ENCODE measurements at places on chromosomes 5 and 9.

DNA sequence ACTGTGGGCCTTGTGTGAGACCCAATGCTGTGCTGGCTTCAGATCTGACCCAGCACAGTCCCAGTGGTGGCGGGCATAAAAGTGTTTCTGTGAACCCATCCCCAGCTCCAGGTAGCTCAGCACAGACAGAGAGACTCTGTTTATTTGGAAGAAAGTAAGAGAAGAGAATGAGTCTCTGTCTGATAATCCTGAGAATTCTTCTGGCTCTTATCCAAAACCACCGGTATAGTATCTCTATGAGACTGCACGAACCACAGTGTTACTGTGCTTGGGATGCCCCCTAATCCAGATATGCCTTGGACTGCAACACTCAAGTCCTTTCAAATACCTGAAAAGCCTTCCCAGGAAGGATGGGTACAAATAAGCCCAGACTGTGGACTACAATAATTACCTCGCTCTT, 1660.8 kb upstream of the ACO1 start:
- no peak for DNase-seq

GRCh38 chr9:108434502-108434901, 421.3 kb downstream of the ACTL7B start:
- no peak for DNase-seq

DNA sequence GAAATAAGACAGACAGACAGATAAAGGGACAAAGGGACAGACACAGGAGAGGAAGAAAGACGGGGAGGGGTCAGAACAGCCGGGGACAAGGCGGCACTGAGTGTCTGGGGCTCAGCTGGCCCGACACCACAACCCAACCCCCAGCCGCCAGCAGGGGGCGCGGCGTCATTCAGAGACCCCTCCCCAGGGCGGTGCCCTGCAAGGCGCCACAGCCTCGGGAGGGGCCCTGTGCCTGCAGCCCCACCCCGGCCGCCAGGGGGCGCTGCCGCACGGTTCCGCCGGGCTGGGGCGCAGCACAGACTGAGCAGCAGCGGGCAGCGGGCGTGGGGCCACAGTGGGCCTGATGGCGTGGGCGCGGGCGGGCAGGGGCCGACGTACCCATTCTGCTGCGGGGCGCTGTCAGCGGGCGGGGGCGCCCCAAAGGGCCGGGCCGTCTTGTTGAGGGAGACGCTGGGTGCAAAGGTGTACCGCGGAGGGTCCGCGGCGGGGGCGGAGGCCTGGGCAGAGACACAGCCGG, 5.9 kb downstream of the PDLIM7 start:
- peak; percentile 56 for DNase-seq

- DNase-seq, result no peak
These were observed 37.9 kb upstream of the DIRAS2 start for GRCh38 chr9:90680534-90680933.

GRCh38 chr5:148397968-148398595, 14.3 kb downstream of the FBXO38 start:
- DNase-seq, result no peak

- no peak for DNase-seq
These were observed 215.0 kb downstream of the ROR2 start for GRCh38 chr9:91735049-91735448.
